ENCODE measurements at places on chromosomes 3 and 15.

- DNase-seq, result no peak
These were observed 8.4 kb upstream of the DHX30 start for GRCh38 chr3:47794544-47794943.

DNA sequence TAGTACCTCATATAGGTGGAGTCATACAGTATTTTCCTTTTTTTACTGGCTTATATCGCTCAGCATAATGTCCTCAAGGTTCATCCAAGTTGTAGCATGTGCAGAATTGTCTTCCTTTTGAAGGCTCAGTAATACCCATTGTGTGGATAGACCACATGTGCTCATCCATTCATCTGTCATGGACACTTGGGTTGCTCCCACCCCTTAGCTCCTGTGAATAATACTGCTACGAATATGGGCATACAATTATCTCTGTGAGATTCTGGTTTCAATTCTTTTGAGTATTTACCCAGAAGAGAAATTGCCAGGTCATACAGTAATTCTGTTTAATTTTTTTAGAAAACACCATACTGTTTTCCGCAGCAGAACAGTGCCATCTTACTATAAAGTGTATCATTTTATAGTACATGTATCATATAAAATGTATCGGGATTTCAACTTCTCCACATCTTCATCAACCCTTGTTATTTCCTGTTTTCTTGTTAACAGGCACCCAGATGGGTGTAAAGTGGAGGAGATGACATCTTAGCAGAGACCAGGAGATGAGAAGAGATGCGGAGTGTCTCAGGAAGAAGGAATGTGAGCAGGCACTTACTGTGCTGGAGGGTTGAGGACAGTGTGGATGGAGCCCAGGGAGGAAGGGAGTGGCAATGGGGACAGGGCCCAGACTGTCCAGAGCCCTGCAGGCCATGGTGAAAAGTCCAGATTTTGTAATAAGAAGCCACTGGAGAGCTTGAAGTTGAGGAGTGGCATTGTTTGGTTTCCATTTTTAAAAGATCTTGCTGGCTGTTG lies 27.0 kb upstream of the PRR23E start:
- no peak for DNase-seq

DNA sequence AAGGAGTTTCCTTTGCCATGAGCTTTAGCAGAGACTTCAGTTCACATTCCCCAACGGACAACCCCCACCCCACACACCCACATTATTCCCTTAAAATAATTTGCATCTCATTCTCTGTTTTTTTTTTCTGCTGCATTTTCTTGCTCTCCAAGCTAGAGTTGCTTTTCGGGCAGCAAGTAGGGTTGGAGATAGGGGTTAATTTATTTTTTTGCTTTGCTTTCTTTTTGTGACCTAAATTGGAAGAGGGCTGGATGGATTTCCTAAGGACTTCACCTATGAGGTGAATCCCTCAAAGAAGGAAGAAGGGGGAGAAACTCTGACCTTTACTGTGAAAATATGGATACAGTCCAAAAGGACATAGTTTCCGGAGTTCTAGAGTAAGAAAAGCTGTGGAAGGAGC lies 6.6 kb downstream of the SOX2 start:
- DNase-seq, result no peak

- no peak for DNase-seq
These were observed 24.6 kb downstream of the CDIN1 start for GRCh38 chr15:36603987-36604386.

DNA sequence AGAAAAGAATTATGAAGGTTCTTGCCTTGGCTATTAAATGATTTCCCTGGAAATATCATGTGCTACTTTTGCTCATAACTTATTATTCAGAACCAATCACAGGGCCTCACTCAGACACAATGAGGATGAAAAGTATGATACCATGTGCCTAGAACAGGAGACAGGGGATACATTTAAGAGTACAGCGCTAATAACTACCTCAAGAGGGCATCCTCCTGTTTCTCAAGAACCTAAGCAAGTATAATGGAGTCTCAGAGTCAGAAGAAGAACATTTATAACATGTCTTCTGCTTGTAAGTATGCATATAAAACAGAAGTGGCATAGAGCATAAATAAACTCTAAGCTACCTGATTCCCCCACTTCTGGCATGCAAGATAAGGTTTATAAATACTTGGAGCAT lies 125.4 kb upstream of the MME start:
- DNase-seq, result no peak

GRCh38 chr3:54858093-54858785 lies 69.6 kb downstream of the LRTM1 start:
- DNase-seq, result no peak

GRCh38 chr3:136920904-136921611 lies 36.7 kb upstream of the IL20RB start:
- no peak for DNase-seq

DNA sequence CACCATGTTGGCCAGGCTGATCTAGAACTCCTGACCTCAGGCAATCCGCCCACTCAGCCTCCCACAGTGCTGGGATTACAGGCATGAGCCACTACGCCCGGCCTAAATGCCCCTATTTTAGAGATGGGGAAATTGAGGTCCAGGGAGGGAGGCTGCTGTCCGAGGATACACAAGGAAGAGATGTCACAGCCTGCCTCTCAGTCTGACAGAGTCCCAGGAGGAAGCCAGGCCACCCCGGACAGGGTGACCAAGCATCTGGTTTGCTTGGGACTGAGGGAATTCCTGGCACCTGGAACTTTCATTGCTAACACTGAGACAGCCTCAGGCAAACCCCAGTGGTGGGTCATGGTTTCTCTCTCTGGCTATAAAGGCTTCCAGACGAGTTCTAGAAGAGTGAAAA lies 30.6 kb upstream of the ADAMTS7 start:
- no peak for DNase-seq

DNA sequence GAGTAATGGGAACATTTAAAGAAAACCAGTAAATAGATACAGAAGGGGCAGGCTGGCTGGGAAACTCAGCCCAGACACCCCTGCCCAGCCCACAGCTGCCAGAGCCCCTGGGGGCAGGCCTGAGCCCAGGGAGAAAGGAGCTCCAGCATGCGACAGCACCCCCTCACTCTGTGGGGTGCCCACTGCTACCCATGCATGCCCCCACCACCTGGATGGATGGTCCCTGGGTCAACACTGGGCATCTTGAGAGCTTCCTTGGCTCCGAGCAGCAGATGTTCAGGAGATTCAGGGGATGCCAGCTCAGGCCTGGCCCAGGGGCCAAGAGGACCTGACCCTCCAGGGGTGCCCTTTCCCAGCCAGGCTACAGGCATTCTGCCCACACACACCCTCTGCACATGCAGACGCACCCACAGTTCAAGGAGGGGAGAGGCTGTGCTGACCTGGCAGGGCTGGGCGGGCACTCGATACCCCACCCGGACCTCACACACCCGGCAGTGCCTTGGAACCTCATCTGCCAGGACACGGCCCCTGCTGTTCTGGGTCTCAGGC lies 31.5 kb downstream of the PTH1R start:
- DNase-seq, result no peak

DNA sequence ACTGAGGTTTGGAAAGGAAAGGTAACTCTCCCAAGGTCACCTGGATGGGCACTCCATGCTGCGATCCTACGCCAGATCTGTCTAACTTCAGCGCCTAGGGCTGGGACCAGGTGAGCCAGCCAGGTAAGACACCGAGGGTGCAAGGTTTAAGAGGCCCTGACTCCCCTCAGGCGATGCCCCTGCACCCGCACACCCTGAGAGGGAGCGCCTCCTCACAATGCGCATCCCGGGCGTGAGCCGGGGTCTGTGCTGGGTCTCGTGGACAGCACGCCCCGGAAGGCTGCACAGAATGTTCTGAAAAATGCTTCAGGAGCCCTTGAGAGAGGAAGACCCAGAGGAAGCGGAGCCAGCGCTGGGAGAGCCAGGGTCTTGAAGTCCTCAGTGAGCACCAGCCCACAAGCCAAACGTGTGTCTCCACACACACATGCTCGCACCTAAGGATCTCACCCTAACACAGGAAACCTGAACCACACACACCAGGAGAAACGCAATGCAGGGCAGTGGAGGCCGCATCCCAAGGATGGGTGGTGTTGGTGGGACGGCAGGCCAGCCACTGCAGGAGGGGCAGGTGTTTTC lies 142.0 kb downstream of the ADAMTS17 start:
- DNase-seq, result no peak

DNA sequence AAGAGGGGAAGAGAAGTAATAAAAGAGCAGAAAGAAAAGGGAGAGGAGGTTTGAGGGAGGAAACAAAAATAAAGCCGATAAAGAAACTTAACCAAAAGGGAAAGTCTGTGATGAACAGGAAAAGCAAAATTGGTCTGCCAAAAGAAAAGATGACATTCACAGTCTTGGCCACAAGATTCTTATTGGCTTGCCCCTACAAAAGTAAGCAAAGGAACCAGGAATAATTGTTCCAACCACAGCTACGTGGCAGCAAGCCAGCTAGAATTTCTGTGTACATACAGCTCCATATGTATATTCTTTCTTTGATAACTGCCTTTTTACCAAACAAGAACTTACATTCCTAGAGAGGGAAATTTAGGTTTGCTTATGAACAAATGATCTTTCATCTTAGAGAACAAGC lies 79.6 kb downstream of the MLH1 start:
- no peak for DNase-seq

DNA sequence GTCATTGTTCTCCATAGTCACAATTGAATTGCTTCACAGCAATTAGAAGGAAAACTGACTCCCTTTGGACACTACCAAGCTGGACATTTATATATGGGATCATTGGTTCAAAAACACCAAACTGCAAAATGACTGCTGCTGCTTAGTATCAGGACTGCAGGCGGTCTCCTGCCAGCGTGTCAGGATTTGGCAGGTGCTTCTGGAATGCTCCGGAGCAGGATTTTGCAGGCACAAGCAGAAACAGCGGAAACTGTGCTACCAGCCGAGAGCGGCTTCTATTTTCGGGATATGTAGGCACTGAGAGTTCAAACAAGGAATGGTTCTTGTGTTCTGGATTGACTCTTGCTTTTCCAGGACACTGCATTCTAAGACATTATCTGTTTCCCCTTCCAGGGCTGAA lies 95.5 kb downstream of the SSR3 start:
- no peak for DNase-seq

DNA sequence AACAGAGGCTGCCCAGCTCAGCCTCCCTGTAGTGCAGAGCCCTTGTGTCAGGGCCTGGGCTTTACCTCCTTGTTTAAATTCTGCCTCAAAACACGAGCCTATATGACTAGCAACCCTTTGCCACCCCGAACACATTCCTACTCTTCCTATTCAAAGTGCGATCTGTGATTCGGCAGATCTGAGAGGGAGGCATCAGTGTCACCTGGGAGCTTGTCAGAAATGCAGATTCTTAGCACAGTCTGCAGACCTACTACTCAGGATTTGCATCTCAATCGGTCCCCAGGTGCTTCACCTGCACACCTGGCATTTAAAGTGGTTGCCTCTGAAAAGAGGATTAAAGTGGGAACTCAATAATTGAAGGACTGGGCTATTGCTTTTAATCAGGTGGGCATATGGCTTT lies 273.2 kb upstream of the TOPAZ1 start:
- no peak for DNase-seq

GRCh38 chr3:16860234-16860633 lies 24.5 kb upstream of the PLCL2 start:
- no peak for DNase-seq

DNA sequence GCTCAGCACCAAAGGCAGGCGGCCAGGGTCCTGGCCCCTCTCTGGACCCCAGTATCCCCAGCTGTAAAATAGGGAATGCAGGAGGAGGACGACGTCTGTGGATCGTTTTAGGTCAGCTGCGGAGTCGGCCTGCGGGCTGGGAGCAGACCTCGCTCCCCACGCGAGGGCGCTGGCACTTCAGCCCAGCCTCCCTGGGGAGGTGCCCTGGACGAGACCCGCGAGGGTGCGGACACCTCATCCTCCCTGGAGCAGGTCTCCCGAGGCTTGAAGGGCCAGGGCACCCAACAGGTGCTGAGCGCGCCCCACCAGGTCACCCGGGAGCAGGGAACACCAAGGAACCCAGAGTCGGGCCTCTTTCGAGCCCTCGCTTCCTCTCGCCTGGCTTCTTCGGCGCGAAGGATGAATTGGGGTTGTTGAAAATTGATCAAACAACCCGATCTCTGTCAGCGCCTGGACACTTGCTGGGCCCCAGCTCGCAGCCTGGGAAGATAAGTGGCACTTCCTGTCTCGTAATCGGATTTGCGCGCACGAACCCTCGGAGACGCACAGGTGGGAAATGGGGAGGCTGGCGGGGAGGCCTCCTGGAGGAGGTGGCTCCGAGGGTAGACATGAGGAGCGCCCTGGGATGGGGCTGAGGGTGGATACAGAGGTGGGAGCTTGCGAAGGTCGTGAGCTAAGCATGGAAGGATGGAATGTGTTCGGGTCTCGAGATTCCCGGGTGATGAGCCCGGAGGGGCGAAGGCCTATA lies 588 bp upstream of the VIPR1 start:
- DNase-seq, result no peak

GRCh38 chr15:99042892-99043291 lies 35.3 kb upstream of the PGPEP1L start:
- no peak for DNase-seq

- DNase-seq, result no peak
These were observed 80.9 kb downstream of the ARHGAP31 start for GRCh38 chr3:119375106-119375505.

GRCh38 chr3:71721651-71722157 lies 3.5 kb downstream of the EIF4E3 start:
- no peak for DNase-seq

DNA sequence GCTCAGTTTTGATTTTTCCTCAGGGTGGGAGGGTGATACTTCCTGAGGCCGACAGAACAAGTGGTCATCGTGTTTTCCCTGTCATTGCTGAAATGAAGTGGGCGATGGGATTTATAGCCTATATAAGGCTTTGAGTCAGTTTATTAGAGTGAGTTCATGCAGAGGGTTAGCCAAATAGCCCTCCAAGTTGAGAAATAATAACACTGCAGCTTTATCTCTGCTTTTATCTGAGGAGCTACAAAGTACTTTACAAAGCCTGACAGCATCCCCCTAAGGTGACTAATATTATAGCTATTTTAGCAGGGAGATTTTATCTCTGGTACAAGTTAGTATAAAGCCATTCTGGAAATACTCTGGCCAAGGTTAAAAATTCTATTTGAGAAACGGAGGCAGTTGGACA lies 389.6 kb downstream of the MFSD1 start:
- DNase-seq, result peak; percentile 73

GRCh38 chr3:4828279-4829030 lies 150.8 kb upstream of the BHLHE40 start:
- no peak for DNase-seq

DNA sequence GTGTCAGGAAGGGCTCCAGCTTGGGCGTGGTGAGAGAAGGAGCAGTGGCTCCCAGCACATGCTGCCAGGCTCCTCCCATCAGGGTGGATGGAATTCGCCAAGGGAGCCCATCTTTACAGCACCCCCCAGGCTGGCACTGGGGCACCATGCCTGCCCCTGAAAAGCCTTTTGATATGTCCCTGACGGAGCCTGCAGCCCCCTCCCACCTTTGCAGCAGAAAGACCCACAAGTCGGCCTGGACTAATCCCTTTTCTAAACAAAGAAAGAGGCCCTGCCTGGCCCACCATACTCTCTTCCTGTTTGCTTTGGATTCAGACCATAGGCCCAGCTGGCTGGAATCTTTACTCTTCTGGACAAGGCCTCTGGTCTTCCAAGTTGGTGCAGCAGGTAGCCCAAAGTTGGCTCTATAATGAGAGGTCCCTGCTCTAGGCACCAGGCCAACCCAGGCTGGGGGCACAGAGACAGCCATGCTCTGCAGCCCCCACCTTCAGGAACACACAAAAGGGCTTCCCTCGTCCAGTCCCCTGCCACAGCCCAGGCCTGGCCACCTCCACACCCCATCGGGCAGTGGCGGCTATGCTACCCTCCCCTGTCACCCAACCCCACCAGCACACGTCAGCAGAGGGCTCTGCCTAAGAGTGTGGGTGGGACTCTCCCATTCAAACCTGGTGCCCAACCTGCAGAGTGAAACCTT lies 5.4 kb downstream of the ANPEP start:
- no peak for DNase-seq

GRCh38 chr3:51501833-51502561 lies 2.2 kb upstream of the DCAF1 start:
- DNase-seq, result peak; percentile 25
